Stimulated activated CD8-positive, alpha-beta memory T cell treated with anti-CD3 and anti-CD28 coated beads, Interleukin-7, amount 100 ng/mL, for 24 hours (primary cell): ENCODE measurements at places on chromosomes 4 and X.

GRCh38 chr4:180280076-180280475 lies 1963.1 kb upstream of the TENM3 start:
- DNase-seq = no peak

- no peak for DNase-seq
Measured at GRCh38 chrX:94511564-94511963, 837.6 kb downstream of the FAM133A start.

DNA sequence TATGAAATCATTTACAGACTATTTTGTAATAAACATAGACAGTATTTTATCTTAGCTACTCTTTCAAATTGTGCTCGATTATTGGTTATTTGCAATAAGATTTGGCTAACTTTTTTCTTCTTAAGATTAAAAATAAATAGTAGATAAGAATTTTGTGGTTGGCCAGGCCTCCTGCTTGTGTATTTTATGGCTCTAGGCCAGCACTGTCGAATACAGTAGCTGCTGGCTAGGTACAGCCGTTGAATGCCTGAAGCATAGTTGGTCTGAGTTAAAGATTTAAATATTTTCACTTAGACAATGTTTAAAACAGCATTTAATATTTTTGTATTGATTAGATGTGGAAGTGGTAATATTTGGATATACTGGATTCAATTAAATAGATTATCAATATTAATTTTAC lies 481.0 kb downstream of the SPRY1 start:
- DNase-seq = no peak

- DNase-seq = no peak
Measured at GRCh38 chr4:184596617-184597185, 52.5 kb downstream of the CASP3 start.

- no peak for DNase-seq
Measured at GRCh38 chr4:160403081-160403480, 1300.2 kb downstream of the RAPGEF2 start.

DNA sequence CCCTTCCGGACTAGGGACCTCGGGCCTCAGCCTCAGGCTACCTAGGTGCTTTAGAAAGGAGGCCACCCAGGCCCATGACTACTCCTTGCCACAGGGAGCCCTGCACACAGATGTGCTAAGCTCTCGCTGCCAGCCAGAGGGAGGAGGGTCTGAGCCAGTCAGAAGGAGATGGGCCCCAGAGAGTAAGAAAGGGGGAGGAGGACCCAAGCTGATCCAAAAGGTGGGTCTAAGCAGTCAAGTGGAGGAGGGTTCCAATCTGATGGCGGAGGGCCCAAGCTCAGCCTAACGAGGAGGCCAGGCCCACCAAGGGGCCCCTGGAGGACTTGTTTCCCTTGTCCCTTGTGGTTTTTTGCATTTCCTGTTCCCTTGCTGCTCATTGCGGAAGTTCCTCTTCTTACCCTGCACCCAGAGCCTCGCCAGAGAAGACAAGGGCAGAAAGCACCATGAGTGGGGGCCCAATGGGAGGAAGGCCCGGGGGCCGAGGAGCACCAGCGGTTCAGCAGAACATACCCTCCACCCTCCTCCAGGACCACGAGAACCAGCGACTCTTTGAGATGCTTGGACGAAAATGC lies at the start of gene WAS:
TSS of gene WAS (plus strand) at position 389 of the 572 bp plus-strand sequence. CDS start at position 444, 55 bp downstream.
- DNase-seq = no peak

DNA sequence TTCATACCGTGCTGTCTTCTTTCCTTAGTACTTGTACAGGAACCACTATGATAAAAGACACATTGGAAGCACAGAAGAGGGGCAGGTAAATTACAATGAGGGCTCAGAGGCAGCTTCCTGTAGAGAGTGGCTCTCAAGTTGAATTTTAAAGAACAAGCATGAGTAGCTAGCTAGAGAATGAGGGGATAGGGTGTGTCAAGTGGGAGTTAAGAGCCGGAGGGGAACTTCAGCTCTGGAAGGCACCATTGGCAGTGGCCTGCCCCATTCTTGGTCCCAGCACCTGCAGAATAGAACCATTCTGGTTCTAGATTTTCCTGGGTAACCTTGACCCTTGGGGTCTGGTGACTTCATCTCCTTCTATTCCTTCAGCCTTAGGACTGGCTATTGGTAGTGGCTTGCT lies 34.0 kb upstream of the JADE1 start:
- DNase-seq = no peak

GRCh38 chrX:47179928-47180255 lies 13.7 kb upstream of the UBA1 start:
- DNase-seq = no peak

DNA sequence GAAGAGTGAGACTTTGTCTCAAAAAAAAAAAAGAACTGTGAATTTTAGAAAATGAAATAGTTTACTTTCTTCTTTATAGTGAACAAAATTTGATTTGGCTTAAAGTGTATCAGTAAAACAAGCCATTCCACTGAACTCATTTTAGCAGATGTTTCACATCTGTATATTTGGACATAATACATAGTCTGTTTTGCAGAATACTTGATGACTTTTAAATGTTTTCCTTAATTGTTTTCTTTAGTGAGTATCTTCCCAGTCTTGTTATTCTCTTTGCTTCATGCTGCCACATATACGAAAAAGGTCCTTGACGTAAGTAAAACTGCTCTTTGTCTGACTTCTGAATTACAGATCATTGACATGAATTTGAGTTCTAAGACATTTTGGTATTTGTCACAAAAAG lies 8.3 kb downstream of the TMEM33 start:
- DNase-seq = no peak

- no peak for DNase-seq
Measured at GRCh38 chr4:166121897-166122296, 248.9 kb downstream of the TLL1 start.

DNA sequence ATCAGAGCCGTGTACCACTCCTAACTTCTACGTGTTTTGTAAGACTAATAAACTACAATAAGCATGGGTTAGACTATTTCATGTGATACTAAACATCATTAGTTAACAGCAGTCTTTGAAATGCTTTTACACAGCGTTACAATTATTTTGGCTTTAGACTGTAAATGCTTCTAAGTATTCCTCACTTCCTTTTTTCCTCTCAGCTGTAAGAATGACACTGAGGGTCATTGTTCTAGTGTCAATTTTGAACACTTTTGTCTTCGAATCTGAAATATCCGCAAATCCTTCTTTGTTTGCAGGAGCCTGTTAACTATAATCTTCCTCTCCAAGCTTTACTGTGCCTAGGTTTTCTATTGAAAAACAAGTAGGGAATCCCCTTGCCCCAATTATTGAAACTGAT lies 1.5 kb downstream of the ABCE1 start:
- no peak for DNase-seq

DNA sequence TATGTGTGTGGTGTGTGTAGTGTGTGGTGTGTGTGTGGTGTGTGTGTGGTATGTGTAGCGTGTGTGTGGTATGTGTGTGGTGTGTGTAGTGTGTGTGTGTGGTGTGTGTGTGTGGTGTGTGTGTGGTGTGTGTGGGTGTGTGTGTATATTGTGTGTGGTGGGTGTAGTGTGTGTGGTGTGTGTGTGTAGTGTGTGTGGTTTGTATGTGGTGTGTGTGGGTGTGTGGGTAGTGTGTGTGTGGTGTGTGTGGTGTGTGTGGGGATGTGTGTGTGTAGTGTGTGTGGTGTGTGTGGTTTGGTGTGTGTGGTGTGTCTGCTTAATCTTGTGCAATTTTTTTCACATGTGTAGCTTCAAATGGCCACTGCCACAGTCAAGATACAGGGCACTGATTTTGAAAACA lies 94.5 kb downstream of the CPZ start:
- DNase-seq = no peak

- no peak for DNase-seq
Measured at GRCh38 chrX:138890491-138890890, 179.0 kb upstream of the FGF13 start.

- no peak for DNase-seq
Measured at GRCh38 chr4:150943126-150943525, 72.0 kb downstream of the LRBA start.

GRCh38 chrX:68833855-68834331 lies 5.1 kb downstream of the EFNB1 start:
- no peak for DNase-seq

- no peak for DNase-seq
Measured at GRCh38 chr4:108838451-108838850, 75.6 kb upstream of the ETNPPL start.

DNA sequence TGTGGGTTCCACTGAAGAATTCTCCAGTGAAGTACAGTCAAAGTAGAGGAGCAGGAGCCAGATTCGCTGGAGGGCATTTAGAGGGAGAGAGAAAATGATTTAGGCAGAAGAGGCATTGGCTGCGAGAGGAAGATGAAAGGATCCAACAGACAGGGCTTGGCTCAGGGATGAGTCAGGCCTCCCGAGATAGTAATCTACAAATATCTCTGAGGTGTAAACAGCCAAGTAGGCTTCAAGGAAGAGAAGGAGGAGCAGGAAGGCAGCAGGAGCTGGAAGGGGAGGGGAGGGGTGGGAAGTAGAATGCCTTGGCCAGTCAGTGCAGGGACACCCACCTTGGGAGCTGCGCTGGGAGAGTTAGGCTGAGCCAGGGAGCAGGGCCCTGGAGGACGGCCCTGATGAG lies 55.5 kb downstream of the PJA1 start:
- DNase-seq = no peak

GRCh38 chrX:74119016-74119910 lies 184.7 kb upstream of the ZCCHC13 start:
- no peak for DNase-seq

DNA sequence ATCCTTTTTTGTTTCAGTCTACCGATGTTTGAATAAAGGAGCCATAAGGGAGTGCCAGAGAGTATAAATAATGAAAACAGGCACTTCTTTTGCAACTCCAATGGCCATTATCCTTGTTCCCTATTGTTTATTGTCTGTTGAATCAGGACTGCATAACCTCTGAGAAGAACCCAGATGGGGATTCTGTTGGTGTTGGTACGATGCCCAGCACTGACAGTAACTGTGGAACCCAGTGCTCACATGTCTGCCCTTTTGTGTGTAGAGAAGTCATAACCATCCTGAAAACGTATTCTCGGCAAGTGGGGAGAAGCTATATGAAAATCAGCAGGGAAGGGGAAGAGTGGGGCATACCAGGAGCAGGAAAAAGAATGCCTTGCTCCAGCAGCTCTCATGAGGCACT lies 195.1 kb upstream of the EDNRA start:
- DNase-seq = no peak

DNA sequence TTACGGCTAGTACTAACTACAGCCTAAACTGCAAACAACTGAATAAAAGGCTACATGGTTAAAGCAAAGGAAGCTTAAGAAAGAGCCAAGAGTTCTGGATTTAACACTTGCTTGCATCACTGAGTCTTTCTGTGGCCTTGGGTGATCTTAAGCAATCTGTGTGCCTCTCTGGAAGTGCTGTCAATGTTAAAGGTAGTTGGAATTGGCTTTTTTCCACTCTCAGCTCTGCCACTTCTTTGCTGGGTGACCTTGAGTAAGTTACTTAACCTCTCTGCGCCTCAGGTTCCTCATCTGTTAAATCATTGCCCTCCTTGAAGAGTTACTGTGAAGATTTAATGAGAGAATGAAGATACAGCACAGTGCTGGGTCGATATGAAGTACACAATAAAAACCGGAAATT lies 15.7 kb downstream of the SLC2A9 start:
- no peak for DNase-seq

DNA sequence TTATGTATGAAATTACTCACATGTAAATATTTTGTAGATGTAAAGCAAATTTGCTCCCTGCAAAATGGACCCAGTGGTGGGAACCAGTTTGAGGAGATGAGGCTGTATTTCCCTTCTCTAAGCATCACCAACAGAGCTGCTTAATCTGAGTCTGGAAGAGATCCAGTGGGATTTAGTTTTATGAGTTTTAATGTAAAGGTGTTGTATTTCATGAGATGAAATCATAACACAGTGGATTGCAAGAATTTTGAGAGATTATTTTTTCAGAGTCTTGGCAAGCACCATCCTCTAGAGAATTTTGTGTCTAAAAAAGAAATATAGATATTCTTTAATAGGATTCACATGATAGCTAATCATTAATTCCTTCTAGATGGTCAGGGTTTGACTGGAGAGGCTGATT lies 35.6 kb upstream of the SFRP2 start:
- DNase-seq = no peak

DNA sequence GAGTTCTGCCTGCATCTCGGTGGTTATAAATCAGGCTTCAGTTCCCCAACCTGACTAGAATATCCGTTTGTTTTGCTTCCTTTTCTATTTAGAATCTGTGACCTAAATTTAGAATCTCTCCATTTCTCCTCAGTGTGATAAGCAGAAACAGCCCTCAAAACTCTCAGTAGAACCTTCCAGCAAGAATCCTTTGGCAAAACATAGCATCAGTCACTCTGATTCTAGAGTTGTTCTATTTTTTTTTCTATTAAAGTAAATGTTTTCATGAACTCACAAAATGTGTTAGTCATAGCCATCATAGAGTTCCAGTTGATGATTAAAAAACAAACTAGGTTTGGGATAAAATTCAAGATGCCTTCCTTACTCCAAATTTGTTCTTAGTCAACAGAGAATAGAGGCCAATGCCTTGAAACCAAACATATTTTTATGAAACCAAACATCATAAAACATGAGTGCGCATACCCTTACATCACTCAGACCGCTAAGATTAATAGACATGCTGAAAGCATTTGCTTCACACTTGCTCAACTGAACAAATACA lies 13.2 kb upstream of the C1QTNF7 start:
- no peak for DNase-seq

DNA sequence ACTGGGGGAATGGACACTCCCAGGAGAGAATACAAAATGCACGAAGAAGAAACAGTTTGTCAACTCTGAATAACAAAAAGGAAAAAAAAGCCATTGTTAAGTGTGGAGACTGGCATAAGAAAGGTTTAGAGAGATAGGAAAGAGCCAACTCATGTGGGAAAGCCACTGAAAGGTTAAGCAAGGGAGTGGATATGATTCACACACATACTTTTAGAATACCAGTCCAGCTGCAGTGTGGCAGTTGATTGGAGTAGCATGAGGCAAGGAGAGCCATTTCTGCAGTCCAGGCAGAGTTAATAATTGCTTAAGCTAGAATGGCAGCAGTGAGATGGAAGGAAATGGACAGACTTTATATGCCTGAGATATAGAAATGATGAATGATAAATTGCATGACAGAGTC lies 36.9 kb upstream of the ADAD1 start:
- DNase-seq = no peak

- no peak for DNase-seq
Measured at GRCh38 chrX:111244235-111244750, 26.0 kb downstream of the CAPN6 start.
